ENCODE measurements at places on chromosomes 2 and 18. TPM values are rescaled to one million over a fixed set of nuclear protein-coding genes. Genes with fewer than 3 reads are reported as not detected.

The MCFD2 gene
- 171 TPM for total RNA-seq

The SLC9A4 gene
- total RNA-seq, result not detected

DNA sequence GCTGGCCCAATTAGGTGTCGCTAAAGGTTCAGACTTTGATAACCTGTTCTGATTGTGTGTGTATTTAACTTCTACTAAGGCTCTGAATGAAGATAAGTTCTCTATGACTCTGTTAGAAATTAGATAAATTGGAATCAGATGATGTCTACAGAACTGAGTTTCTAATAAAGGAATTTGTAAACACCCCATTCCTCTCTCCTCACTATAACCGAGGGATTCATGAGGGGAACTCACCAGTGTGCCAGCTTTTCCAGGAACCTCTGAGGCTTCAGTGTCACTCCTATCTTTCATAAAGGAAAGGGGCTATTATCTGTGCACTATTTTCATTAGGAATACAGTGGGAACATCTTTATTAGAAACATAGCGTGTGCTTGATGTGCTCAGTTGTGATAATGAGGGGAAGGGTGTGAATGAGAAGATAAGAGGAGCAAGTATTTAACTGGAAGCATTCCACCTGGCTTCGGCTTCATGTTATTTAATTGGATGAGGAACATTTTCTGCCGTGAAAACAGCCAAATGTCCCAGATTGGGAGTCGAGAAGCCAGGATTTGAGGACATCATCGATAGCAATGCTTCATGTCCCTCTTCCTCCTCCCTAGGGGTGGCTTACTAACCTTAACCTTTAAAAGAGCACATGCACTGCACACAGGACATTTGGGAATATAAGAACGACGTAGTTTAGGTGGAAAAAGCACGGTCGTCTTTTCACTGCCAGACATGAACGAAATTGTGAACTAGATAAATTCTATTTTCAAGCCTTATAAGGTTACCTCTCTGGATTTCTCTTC is 84.8 kb upstream of the TCF4 start:
- DNase-seq, result no peak

DNA sequence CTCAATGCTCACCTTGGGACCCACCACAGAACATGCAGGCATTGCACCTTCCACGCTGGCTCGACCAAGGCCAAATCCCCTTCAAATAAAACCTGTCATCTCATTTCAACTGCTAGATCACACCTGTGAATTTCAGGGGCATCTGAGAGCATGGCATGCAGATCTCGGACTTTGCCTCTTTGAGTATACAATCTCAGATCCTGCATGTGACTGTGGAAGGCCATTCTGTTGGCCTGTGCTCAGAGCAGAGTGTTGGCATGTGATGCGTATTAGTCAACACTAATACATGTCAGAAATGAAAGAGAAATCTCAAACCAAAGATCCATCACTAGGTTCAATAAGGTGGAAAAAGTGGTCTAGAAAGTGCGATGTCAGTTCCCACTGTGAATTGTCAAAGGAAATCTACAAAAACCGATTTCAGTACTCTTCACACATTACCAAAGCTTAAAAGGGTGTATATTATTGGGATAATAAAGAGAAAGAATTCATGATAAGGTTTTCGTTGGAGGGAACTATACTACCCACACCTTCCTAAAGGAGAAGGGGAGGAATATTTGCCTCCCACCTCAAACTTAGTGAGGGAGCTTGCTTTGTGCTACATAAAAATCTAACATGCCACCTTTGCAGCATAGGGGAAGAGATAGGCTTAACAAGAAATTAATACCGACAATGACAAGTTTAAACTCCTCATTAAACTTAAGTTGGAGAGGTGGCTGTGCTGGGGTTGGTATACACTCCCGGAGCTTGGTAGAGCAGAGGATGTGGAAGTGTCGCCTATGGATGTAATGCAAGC is 7.8 kb downstream of the XDH start:
- DNase-seq, result no peak
